ENCODE measurements at places on chromosomes 4 and X.

- DNase-seq: no peak
Observed at GRCh38 chrX:135535077-135535940, 14.8 kb downstream of the INTS6L start.

DNA sequence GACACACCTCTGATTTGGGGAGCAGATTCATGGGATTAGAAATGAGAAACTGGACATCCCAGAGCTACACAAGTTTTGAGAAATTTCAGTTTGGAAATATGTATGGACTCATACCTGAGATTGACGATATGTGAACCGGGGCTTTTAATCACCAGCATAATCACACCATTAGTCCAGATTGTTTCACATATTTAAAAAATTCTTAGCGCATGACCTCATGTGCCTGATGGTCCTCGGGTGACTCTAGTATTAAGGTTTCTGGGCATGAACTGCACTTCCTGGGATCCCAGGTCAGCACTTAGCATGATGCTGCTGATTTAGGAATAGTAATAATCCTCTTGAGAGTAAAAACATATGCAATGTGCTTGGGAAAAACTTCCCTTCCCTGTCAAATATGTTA, 91.9 kb upstream of the BCOR start:
- DNase-seq: no peak

DNA sequence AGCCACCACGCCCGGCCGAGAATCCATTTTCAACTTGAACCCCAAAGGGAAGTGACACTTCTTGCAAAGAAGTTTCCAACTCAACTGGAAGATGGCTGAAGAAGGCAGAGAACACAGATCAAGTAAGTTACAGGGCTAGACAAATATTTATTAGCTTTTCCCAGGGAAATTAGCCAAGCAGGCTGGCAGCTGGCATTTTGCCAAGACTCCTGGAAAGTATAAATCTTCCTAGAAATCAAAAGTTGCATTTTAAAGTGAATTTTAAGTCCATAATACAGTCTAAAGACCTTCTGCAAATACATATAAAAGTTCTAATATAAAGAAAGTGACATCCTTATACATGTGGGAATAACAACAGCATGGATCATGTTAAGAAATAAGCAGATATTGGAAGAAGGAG, 3.4 kb upstream of the MRPL1 start:
- no peak for DNase-seq

- DNase-seq: no peak
Observed at GRCh38 chr4:185680617-185681016, 131.4 kb downstream of the SORBS2 start.
